ENCODE measurements at places on chromosomes 7 and 10.

- DNase-seq, result no peak
Observed at GRCh38 chr7:15489383-15489782, 72.4 kb downstream of the AGMO start.

DNA sequence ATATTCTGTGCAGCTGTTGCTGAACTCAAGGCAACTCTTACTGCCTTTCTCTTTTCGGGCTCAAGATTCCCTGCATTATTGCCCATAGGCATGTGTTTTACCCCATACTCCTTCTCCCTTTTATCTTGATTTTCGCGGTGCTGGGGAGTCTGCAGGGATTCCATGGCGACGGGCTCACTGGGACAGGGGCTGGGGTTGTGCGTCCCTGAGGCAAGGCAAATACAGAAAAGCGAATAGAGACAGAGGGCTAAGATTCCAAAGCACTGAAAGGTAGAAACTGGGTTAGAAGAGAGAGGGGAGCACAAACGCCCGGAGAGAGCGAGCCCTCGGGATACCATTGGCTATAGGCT is 519 bp upstream of the RPP38 start:
- no peak for DNase-seq

GRCh38 chr7:525740-526139 is 6.1 kb upstream of the PDGFA start:
- DNase-seq, result no peak

- no peak for DNase-seq
Observed at GRCh38 chr7:16774986-16775385, 21.4 kb downstream of the TSPAN13 start.

DNA sequence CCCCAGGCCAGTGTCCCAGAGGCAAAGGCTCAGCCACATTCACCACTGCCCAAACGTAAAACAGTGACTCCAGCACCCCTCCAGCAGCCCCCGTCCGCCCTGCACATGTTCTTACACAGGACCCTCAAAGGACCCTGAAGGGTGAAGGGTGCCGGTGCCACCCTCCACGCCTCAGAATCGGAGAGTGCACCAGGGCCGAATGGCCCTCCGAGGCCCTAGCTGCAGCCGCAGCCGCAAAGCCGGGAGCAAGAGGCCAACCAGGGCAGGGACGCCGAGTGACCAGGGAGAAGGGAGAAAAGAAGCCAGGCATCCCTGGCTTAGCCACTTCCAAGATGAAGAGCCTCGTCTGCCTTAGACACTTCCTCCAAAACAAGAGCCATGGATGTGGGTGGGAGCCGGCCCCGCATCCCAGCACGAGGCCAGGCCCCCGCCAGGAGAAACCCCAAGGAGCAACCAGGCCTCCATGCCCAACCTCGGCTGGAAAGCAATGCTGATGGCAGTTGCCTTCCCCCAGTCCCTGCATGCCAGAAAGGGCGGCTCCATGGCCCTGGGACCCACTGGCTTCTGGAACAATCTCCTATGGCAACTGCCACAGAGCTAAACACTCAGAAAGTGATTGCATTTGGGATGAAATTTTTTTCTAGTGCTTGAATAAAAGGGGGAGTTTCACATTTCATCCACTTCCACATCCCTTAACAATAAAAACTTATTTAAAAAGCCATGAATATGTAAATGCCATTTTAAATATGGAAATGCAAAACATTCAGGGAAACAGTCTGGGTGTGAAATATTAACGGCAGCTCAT is 92.3 kb downstream of the MAD1L1 start:
- DNase-seq, result no peak

- no peak for DNase-seq
Observed at GRCh38 chr10:17001961-17002749, 127.5 kb downstream of the CUBN start.

GRCh38 chr10:73465978-73466726 is 29.7 kb downstream of the PPP3CB start:
- DNase-seq, result no peak
